ENCODE measurements at places on chromosomes 2 and 18.

GRCh38 chr2:201759567-201759966 lies 21.2 kb downstream of the ALS2 start:
- no peak for DNase-seq

DNA sequence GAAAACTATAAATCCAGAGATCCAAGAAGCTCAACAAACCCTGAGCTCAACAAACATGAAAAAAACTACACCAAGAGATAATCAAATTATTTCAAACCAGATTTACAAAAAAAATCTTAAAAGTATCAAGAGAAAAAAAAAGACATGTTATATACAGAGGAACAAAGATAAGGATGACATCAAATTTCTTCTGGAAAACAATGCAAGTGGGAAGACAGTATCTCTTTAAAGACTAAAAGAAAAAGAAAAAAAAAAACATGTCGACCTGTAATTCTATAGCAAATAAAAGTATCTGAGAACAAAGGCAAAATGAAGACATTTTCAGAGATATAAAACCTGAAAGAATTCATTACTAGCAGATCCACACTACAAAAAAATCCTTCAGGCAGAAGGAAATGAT lies 21.3 kb downstream of the TMEM131 start:
- no peak for DNase-seq

GRCh38 chr2:157593411-157593810 lies 35.3 kb downstream of the ACVR1C start:
- no peak for DNase-seq

DNA sequence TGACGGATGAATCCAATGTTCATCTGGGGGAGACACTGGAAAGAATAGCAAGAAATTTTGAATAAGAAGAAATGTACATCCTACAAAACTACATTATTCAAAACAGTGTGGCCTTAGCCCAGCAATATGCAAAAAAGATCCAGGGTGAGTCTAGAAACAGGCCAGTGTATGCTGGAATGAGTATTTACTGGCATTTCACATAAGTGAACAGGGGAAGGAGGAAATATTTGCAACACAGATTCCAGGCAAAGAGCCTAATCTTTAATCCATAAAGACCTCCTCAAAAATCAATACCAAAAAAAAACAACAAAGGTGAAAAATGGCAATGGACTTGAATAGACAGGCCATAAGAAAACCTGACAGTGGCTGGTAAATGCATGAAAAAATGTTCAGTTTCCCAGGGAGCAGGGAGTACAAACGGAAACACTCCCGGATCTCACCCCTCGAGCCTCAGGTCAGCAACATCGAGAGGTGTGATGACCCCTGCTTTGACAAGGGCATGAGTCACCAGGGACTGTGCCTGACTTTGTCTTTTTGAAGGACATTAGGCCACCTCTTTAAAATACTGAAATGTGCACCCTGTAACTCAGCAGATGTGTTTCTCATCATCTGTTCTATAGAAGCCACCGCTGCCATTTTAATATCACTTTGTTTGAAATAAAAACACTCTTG lies 12.7 kb upstream of the GPC1 start:
- no peak for DNase-seq

- DNase-seq = no peak
These were observed 80.4 kb upstream of the RNU4ATAC start for GRCh38 chr2:121450301-121450700.

DNA sequence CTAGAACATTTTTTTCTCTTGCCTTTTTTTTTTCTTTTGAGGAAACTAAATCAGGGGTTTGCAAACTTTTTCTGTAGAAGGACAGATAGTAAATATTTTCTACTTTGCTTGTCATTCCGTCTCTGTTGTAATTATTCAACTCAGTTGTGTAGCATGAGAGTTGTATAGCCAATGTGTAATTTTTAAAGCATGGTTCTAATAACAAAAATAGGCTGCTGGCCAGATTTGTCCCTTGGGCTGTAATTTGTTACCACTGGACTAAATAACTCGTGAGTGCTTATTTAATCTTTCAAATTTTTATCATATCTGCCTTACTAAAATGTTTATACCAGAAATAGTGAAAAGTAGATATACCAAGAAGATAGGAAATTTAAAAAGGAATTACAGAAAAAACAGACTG lies 43.0 kb downstream of the CCDC148 start:
- no peak for DNase-seq

GRCh38 chr2:233400341-233400740 lies 46.0 kb downstream of the DGKD start:
- no peak for DNase-seq

GRCh38 chr18:32373995-32374394 lies 96.7 kb downstream of the GAREM1 start:
- DNase-seq = no peak

- no peak for DNase-seq
These were observed 1272.8 kb downstream of the SUCLG1 start for GRCh38 chr2:83186105-83186760.

- no peak for DNase-seq
These were observed 66.2 kb upstream of the DLX2 start for GRCh38 chr2:172168917-172169346.

DNA sequence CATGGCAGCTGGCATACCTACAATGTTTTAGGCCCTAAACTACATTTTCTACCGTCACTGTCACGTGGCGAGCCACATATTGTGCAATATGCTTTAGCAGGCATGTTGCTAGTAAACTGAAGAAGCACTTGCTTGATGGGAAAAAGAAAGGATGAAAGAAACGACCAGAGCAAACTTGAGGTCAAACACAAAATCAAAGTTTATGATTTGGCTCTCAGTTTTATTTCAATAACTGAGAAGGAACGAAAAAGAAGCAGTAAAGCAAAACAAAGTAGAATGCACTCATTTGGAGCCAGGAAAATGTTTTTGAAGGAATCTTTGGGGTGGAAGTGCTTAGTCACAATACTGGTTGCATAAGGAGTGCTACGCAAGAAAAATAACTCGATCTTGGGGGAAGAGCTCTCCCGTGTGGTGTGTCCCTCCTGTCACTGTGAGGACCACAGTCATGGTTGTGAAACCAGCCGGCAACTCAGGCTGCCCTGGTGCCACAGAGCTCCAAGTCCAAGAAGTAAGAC lies 349.8 kb downstream of the RBM43 start:
- no peak for DNase-seq

- DNase-seq = no peak
These were observed 43.5 kb downstream of the KCTD1 start for GRCh38 chr18:26504831-26505230.

DNA sequence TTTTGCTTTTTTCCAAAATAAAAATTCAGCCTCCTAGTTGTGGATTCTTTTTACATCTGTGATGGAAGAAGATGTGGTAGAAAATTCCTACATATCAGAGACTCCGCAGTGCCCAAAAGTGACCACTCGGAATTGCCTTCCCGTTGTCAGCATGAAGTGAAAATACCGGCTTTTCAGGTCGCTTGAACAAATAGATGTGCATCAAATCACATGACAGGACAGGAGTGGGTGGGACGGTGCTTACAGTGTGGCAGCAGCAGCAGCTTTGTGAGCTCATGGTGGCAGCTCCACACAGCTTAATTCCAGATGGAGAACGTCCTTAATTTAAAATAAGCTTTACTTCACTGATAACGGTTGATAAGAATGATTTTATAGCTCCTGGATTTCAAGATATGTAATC lies 20.3 kb downstream of the SALL3 start:
- DNase-seq = no peak

GRCh38 chr2:39264733-39265132 lies 21.0 kb upstream of the CDKL4 start:
- no peak for DNase-seq

- DNase-seq = no peak
These were observed 59.8 kb downstream of the SH3YL1 start for GRCh38 chr2:203984-204383.

DNA sequence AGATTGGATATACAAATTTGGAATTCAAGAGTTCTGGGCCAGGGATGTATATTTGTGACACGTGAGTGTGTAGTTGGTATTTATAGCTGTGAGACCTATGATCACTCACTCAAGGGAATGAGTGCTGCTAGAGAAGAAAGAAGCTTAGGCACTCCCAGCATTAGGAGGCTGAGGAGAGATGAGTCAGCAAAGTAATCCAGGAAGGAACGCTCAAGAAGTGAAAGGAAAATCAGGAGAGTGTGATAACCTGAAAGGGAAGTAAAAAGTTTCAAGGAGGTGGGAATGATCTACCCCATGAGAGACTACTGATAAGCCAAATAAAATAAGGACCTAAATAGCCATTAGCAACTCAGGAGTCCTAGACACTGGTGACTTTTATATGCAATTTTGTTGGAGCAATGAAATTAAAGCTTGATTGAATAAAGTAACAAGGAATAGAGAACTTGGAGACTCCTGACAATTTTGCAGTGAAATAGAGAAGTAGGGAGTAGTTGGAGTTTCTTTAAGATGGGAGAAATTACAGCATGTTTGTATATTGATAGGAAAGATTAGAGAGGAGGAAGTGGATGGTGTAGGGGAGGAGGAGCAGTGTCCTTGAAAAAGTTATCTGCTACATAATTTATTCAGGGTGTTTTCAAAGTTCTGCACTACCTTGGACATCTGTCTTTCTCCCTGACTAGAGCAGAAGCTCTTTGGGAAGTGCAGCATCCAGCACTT lies 89.9 kb downstream of the UBE2E3 start:
- DNase-seq = no peak

DNA sequence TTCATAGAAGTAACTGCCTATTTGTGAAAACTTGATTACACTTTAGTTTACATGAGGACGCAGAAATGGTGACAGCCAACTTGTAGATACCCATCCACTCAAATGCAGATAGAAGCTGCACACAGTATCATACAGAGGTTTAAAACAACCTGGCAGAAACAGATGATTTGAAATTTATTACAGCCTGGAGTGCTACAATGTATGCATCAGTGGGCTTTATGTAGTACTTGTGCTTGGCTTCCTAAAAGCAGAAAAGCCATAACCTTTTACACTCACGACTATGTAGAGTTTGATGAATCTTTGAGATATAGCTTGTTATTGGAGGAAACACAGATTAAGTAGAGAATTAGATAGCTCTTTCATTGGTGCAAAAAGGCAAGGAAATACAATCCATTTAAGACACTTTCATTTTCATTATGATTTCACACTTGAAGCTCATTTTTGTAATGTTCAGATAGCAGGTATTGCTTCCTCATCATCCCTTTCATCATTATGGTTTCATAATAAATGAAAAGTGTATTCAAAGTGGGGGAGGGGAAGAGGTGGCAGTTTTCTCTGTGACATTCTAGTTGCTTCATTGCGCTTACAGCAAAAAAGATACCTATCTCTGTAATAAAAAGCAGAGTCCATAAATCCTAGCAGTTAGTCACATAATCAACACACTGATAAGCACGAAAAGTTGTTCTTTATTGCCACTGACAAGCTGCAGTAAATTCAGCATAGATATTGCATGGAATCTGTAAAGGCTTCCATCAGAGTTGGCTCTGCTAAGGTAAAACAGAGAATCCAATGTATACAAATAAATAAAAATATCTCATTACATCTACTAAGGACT lies 789.8 kb upstream of the FSHR start:
- no peak for DNase-seq

- DNase-seq = no peak
These were observed 67.8 kb upstream of the EPAS1 start for GRCh38 chr2:46229134-46230063.

DNA sequence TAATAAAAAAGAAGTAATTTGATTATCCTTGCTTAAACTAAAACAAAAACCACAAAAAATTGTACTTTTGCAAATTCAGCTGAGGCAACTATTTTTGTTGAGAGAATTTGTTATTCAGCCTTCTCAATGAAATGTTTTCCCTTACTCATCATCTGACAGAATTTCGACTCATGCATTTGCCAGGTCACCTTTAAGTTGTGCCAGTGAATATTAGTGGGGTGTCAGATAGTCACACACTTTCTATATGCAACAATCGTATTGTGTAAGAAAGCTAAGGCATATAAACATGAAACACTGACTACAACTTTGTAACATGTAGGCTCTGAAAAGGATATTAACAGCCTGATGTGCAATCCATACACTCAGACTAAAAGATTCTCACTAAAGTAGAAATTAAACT lies 1653.1 kb upstream of the SLC39A10 start:
- no peak for DNase-seq

- DNase-seq = no peak
These were observed 37.0 kb upstream of the CRIM1 start for GRCh38 chr2:36318547-36318946.

GRCh38 chr2:201855356-201855755 lies 49.0 kb downstream of the CDK15 start:
- no peak for DNase-seq

DNA sequence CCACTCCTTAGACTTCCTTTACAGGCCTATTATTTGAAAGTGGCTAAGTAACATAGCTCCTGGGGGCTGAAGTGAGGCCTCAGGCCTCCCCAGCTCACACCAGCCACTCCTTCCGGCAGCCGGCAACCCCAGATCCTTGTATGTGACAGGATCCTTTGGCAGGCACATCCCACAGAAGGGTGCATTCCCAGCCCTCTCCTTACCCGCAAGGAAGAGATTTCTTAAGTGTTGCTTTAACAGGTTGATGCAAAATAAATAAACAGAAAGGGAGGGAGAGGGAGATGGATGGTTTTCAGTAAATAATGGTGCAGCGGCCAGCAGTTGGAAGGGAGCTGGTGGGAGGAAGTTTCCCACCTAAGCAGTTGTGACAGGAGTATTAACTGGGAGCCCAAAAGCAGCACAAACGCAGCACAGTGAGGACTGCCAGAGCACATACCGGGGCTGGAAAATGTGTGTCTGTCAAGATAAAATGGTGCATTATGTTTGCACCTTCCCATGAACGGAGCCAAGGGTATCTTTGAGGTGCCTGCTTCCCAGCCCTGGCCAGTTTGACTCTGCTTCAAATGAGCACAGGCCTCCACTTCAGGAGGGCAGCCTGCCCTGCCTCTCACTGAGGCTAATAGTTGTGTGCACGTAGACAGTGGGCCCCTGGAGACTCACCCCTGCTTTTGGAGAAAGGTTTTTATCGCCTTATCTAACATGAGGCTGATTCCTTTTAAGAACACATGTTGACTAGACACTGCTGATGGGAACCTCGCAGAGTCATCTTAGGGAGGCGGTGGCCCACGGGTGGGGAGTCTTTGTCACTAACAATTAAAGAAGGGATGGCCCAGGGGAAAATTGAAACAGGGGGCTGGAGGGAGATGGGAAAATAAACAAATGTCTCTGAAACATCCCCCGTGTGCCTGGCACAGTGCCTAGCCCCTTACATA lies 32.8 kb downstream of the NRP2 start:
- no peak for DNase-seq

- no peak for DNase-seq
These were observed 39.3 kb upstream of the SERPINB2 start for GRCh38 chr18:63848159-63848558.

GRCh38 chr2:239295377-239296019 lies 105.3 kb downstream of the HDAC4 start:
- DNase-seq = no peak

DNA sequence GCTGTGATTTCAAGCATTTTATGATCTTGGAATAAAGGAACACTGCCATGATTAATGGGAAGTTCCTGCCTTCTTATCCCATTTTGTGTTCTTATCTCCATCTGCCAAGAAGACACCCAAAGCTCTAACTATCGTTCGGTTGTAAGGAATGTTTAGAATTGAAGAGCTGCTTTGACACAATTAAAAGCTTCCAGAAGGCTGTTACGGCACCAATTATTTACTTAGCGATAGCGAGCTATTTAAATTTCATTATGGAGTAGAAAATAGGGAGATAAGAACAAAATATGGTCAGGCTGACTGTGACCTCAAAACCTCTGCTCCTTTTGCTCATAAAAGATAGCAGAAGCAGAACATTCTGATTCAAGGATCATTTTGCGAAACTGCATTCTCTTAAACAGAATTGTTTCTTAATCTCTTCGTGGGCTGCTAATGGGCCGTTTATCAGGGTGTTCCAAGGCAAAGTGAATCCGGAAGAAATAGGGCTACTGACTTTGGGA lies 101.6 kb downstream of the SLC4A3 start:
- no peak for DNase-seq

- no peak for DNase-seq
These were observed 353.1 kb downstream of the RND3 start for GRCh38 chr2:150134223-150134857.

Measured in activated CD8-positive, alpha-beta memory T cell treated with anti-CD3 and anti-CD28 coated beads for 48 hours (primary cell).